Common myeloid progenitor, CD34-positive (primary cell): ENCODE measurements at places on chromosomes 5 and 9.
A peak's percentile ranks its signal among the peaks of the same experiment; 100 is the strongest.

- DNase-seq = no peak
These were observed 19.9 kb downstream of the PRRX2 start for GRCh38 chr9:129685220-129685932.

DNA sequence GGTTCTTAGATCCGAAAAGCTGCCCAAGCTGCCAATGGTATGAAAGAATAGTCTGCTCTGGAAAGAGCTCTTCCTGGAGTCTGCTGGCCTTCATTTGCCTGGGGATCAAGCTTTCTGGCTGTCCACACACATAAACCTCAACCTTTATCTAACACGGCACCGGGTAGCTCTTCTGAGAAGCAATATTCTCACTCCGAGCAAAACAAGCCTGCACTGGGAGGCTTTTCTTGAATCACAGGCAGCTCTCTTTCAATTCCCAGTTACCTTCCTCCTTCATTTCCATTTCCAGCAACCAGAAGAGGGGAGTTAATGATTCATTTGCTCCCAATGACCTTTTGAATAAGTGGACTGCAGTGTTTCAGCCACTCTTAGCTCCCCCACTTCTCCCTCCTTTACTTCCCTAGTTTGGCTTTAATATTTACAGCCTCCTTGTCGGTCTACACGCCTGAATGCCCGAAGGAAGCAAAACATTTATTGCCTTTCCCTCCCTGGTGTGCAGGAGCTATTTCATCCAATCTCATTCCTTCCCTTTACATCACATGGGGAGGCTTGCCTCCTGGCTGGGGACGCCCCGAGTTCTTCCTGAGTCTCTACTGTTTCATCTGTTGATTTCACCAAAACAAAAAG lies 187.1 kb downstream of the ARHGEF28 start:
- DNase-seq = no peak

GRCh38 chr5:136246632-136247031 lies 53.7 kb upstream of the SMIM32 start:
- no peak for DNase-seq

- DNase-seq = peak; percentile 54
These were observed 198.7 kb upstream of the HAPLN1 start for GRCh38 chr5:83919071-83920041.

- DNase-seq = no peak
These were observed 189.2 kb upstream of the IER5L start for GRCh38 chr9:129367287-129367686.

GRCh38 chr9:128936171-128936865 lies 11.1 kb downstream of the DOLK start:
- DNase-seq = no peak

DNA sequence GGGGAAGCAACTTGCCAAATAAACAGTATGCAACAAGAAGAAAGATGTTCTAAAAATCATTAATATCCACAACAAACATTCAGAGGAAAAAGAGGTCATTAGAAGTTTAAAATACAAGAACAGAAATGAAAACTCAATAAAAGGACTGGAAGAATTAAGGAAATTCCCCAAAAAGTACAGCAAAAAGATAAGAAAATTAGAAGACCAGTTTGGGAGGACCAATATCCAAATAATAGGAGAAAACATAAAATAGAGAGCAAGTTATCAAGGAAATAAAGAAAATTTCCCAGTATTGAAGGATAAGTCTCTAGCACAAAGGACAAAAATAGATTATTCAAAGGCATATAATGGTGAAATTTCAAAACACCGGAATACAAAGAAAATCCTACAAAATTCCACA lies 21.9 kb downstream of the DIAPH1 start:
- DNase-seq = no peak

DNA sequence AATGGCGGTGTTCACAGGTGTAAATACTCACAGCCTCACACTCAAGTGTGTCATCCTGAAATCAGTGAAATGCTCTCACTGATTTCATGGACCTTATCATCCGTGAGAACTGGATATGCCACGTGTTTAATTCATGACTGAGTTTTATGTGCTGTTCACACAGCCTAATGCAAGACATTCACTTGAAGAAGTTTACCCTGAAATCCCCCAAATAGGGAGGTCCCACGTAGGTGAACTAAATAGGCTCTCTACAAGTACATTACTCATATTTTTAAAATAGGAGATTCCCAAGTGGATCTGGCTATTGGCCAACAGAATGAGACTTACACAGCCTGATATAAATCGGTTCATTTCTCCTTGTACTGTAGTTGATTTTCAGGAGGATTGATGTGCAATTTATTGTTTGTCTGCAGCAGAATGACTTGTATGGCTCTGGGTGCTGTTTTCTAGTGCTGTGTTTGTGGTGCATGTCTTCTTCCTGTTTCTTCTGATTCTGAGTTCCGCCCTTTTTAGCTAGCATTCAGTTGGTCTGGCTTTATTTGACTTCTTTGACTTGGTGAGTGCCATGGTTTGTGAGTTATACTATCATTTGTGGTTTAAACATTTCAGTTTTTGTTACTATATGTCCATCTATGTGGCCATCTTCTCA lies 25.1 kb downstream of the TRIO start:
- DNase-seq = no peak

DNA sequence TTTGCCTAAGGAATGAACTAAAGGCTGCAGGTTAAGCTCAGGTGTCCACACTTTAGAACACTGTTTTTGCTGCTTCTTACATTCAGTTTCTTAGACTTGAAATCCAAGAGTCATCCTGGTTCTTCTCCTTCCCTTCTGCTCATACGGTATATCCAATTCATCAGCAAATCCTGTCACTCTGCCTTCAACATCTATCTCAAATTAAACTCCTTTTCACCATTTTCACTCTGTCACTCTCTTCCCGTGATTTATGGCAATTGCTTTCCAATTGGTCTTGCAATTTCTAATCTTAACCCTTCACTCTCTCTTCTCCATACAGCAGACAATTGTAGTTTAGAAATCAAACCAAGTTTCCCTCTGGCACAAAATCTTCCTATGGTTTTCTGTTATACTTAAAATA lies 182.9 kb downstream of the MRPS30 start:
- no peak for DNase-seq

DNA sequence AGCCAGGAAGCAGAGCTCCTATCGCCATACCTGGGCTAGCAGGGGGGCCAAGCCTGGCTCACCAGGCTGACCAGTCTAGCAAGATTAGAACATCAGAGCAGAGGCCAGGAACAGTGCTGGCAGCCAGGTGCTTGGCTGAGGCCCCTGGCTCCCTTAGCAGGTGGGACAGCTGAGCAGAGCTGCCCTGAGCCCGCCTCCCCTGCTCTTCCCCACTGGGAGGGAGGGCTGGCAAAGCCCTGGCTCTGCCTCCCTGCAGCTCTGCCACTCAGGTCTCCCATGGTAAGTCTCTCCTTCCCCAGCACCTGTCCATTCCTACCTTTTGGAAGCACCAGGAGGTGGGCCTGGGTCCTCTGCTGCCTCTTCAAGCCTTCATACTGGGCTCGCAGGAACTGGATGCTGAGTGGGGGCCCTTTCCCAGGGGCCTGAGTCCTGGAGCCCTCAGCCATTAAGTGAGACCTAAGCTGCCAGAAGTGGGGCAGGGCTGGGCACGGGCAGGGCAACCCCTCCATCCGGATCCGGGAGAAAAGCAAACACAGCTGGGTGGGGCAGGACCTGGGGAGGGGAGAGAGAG lies 803 bp downstream of the C9orf152 start:
- no peak for DNase-seq

GRCh38 chr9:72931437-72931836 lies 21.4 kb downstream of the ALDH1A1 start:
- DNase-seq = no peak

DNA sequence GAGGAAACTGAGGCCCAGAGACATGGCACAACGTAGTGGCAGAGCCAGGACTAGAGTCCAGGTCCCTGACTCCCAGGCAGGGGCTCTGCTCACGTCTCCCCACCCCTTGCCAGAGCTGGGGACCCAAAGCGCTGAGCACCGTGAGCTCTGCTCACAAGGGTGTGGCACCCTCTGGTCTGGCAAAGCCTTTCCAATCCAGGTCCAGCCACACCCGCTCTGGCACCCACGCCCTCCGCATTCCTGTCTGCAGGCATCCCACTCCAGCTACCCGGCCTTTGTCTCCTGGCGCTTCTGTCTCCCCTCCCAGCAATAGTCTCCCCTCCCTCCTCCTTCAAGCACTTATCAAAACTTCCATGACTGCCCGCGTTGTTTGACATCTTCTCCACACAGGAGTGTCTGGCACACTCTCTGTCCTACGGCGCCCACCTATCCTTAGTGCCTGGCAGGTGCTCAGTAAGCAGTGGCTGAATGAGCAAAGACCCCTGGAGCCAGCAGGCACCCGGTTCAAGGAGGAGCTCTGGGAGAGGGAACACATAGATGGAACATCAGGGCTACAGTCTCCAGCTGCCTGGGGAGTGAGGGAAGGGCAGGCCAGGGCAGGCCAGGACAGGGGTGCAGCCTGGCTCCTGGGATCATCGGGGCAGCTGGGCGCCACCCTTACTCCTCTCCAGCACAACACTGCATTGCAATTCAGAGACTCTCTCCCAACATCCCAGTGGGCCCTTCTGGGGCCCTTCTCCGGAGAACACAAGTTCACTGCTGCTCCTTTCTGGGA lies 12.0 kb downstream of the HIGD2A start:
- no peak for DNase-seq

- no peak for DNase-seq
These were observed 17.3 kb downstream of the ARPC5L start for GRCh38 chr9:124879226-124879625.

DNA sequence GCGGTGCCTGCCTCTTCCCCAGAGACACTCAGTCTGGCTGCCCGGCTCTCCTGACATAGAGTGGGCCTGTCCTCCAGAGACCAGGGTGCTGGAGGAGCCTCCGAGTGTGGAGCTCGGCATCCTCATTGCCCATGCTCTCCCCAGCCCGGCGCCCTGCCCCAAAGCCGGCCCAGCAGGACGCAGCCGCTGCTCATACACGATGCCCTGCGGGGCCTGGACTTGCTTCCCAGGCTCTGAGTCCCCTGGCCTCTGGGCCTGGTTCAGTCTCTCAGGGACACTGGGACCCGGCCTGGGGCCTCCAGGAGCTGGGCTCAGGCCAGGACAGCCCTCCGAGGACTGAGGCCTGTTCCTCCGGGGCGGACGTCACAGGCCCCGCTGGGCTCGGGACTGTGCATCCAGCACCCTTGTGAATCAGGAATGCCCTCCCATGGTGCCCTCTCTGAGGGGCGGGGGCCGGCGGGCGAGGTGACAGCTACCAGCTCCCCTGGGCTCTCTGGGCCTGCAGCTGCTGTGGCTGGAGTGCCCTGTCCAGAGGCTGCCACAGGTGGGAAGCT lies 23.2 kb downstream of the TPPP start:
- no peak for DNase-seq
